ENCODE measurements at places on chromosomes 4 and X. TPM values are rescaled to one million over a fixed set of nuclear protein-coding genes. Genes with fewer than 3 reads are reported as not detected.
A peak's percentile ranks its signal among the peaks of the same experiment; 100 is the strongest.

- DNase-seq = no peak
These were observed 157.3 kb upstream of the RAPGEF2 start for GRCh38 chr4:158945529-158946108.

- DNase-seq = peak; percentile 51
These were observed 628 bp downstream of the MXD4 start for GRCh38 chr4:2261110-2261852.

USP17L24 gene
- total RNA-seq = not detected

- peak; percentile 2 for DNase-seq
These were observed 272.1 kb upstream of the AGTR2 start for GRCh38 chrX:115898382-115899001.

DNA sequence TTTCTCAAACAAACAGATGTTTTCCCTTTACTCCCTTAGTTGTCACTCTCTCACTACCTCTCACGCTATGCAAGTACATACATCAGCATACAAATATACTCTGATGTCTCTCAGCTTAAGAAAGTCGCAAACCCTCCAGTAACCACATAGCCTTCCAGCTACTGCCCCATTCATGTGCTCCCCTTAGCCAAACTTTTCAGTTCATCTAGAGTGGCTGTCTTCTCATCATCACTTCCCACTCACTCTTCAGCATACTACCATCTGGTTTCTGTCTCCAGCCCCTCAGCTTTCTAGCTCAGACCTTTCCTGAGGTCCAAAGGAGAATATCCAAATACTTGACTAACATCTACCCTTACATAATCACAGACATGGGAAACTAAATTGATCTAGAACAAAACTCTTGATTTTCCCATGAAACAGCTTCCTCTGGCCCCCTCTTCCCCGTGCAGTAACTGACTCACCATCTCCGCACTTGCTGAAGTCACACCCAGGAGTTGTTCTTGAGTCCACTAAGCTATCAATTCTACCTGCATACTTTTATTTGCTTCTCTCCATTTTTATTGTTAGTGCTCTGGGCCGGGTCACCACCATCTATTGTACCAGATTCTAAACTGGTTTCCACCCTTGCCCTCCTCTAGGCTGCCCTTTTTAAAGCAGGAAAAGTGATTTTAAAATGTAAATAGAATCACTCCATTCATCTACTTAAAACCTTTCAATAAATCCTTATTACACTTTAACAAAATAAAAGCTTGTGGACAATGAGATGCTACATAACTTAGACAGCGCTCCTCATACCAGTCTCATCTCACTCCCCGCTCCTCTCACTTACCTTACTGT, 57.2 kb downstream of the CASP6 start:
- DNase-seq = no peak

- DNase-seq = peak; percentile 77
These were observed 20.9 kb downstream of the MAPK10 start for GRCh38 chr4:86338989-86339388.

DNA sequence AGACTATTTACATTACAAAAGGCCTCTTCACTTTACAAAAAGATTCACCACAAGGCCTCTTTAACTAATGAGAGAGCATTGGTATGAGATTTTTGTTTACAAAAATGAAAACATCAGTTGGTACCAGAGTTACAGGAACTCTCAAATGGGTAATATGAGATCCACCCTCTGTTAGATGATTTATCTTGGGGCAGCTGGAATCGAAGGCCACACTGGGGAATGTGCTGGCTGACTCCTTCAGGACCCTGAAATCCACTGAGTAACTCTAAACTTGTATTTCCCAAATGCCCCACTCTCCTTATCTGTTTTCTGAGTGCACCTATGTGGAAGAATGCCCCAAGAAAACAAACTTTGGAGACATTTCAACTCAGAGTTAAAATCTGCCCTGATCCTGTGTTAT, 232.9 kb upstream of the F9 start:
- DNase-seq = peak; percentile 79

DNA sequence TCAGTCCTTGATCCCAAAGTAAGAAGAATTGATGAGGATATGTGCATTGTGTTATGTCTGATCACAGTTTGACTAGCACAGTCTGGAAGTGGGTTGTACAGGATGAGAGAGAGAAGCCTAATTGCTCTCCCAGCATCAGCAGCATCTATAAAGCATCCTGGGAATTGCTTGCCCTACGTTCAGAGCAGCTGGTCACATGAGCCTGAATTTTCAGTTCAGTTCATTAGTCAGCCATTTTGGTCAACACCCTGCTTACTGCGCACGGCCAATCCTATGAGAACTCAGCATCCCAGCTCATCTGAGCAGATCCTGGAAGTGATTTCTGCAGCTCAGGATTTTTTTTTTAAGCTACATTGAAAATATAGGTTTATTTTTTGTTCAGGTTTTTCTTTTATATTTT, at the start of gene RUFY3:
Gene RUFY3, plus strand, starts transcription at position 218 of the 400 bp plus-strand sequence. CDS start 610 bp downstream, outside the sequence.
- peak; percentile 91 for DNase-seq

DNA sequence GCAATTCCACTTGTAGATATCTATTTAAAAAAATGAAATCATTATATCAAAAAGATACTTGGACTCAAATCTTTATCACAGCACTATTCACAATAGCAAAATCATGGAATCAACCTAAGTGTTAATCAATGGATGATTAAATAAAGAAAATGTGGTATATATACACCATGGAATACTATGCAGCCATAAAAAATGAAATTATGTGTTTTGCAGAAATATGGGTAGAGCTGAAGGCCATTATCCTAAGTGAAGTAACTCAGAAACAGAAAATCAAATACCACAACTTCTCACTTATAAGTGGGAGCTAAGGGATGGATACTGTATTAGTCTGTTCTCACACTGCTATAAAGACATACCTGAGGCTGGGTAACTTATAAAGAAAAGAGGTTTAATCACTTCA, 14.3 kb upstream of the INTU start:
- no peak for DNase-seq

FAM47A gene
- not detected for total RNA-seq

GRCh38 chr4:80201252-80202151, 4.2 kb downstream of the PRDM8 start:
- DNase-seq = no peak

GRCh38 chrX:147405764-147406163, 506.0 kb upstream of the FMR1 start:
- no peak for DNase-seq

DNA sequence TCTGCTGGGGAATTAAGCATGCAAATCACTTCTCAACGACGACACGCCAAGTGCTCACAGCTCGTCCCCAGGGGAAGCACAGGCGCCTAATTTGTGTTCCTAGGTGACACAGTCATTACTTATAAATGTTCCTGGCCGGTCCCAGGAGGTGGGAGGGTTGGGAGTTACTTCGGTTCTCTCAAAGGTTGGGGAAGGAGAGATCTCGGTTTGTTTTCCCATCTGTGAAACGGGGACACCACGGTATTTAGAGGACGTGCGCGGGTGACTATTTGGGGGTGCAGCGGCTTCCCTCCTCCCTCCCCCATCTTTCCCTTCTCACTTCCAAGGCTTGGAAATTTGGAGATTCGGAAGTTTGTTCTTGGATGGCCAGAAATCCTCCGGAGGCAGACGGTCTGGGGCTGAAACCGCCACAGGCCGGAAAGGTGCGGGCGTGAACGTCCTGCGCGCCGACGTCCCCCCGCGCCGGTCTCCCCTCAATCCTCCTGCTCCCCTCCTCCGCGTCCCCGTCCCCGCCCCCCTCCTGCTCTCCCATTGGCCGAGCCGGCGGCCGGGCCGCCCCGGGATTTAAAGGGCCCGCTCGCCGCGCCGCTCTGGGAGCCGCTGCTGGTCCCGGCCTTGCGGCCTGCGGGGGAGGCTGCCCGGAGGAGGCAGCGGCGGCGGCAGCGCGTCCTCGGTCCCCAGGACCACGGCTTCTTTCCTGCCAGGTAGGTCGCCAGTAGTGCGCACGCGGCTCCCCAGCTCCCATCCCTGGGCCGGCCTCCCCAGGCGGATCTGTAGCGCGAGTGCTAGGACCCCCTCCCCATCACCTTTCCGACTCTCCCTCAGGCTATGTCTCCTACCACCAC, at the start of gene PORCN:
Gene PORCN, plus strand, starts transcription at position 593 of the 845 bp plus-strand sequence. CDS start 829 bp downstream, outside the sequence.
- peak; percentile 76 for DNase-seq

DNA sequence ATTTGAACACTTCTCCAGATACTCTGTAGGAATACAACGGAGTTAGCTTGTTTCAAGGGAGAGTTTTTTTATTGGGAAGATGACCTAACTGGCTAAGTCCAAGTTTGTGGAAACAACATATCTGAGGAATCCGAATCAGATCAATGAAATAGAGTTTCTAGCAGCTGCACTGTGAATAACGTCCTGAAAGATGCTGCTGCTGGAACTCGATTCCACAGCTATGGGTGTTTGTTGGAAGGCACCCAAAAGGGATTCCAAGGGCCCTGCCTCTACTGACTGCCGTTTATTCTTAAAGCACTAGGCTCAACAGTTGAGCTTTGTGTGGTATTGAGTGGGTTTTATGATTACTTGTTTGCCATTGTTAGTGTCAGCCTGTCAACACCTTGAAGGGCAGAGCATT, 6.6 kb upstream of the GBA3 start:
- DNase-seq = peak; percentile 61

- peak; percentile 41 for DNase-seq
These were observed 118.8 kb downstream of the FAM13A start for GRCh38 chr4:88938138-88938537.

DNA sequence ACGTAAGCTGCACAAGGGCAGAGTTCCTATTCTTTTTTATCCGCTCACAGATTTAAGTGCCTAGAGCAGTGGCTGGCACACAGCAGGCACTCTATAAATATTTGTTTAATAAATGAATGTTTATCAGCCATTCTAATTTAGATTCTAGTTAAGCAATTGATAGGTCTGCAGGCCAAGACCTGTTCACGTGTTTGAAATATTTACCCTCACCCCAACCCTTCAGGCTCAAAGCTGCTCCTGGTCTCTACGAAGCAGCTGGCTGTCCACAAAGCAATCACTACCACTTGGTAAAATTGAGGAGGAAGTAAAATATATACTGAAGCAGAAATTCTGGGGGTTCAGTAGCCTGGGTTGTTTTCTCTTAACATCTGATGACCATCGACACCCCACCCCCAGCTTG, 158.1 kb downstream of the MGST2 start:
- DNase-seq = no peak

DNA sequence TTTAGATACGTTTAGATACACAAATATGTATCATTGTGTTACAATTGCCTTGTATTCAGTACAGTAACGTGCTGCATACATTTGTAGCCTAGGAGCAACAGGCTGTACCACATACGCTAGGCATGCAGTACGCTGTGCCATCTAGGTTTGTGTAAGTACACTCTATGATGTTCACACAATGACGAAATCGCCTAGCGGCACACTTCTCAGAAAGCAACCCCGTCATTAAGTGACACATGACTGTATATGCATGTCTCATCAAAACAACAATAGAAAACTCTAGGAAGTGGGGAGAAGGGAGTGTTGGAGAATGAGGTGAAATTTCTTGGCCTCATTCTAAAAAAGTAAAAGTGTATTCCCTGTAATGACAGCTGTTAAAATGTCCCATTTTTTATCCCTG, 32.7 kb downstream of the CCDC149 start:
- no peak for DNase-seq

FLNA gene
- total RNA-seq = 410 TPM

DNA sequence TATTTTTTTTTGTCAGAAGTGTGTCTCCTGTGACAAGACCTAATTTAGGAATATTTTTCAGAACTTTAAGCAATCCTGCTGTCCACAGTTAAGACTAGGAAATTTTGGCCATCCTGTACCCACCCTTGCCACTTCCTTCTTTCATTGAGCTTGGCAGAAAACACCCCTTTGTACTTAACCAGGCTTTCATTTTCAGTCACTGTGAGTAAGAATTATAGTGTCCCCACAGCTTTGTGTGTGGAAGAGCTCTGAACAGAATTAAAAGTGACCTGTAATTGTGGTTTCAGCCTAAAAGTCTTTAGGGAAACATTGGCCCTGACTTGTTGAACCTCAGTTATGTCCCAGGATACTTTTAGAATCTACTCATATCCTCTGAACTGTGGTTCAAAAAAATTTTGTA, 153.7 kb upstream of the BMP3 start:
- DNase-seq = peak; percentile 21

GRCh38 chr4:29653221-29653620, 1066.9 kb upstream of the PCDH7 start:
- DNase-seq = peak; percentile 21

ANKRD50 gene
- total RNA-seq = 20.0 TPM

DNA sequence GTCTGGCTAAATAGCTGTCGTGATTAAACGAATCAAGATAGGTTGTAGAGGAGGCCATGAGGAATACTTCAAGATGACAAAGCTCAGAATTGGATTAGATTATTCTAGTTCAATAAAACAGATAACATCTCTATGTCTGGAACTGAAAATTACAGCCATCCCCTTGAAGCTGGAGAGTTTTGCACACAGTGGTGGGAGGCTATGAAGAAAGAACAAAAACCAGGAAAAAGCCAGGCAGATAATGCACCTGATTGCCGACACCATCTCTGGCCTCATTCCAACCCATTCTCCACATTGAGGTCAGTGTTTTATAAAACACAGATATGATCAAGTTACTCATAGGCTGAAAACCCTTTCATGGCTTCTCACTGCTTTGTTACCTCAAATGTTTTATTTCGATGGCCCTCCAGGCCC, 188.3 kb downstream of the RASL11B start:
- no peak for DNase-seq

- peak; percentile 98 for DNase-seq
These were observed 45.1 kb upstream of the PPARGC1A start for GRCh38 chr4:23934915-23935314.

- no peak for DNase-seq
These were observed 18.5 kb downstream of the CC2D2A start for GRCh38 chr4:15488136-15488535.

DNA sequence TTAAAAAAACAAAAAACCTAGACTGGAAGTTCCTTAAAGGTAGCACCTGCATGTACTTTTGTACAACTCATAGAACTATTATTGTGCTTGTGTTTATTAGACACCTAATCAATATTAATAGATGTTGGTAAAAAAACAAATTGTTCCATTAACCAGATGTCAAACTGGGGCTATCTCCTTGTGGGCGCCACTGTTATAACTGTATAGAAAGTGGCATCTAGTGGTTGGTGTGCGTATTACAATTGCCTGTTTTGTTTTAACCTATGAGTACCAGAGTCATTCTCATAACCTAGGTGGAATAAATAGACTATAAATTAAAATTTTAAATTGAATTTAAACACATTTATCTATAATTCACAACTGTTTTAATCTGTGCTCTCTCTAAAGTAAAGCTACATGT, 97.4 kb downstream of the COL4A5 start:
- DNase-seq = peak; percentile 50

DNA sequence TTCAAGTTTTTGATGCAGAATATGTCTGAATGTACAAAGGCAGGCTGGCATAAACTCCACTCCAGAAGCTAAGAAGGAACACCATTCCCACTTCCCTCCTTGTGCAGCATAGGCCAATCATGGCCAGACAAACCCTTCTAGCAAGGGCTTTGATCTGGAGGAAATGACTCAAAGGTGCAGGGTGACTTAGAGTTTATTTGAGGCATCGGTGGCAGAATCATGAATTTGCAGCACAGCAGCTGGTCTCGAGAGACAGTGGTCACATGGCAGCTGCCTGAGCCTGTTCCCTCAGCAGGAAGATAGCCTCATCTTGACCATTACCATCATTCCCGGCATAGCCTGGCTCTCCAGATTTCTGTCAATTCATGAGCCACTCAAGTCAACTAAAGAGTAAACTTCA, 154.5 kb downstream of the ATP10D start:
- peak; percentile 93 for DNase-seq

PLP1 gene
- total RNA-seq = not detected

SPACA5 gene
- total RNA-seq = not detected

All from myocyte (in vitro differentiated cells).